ENCODE measurements at places on chromosomes 11 and 22.

DNA sequence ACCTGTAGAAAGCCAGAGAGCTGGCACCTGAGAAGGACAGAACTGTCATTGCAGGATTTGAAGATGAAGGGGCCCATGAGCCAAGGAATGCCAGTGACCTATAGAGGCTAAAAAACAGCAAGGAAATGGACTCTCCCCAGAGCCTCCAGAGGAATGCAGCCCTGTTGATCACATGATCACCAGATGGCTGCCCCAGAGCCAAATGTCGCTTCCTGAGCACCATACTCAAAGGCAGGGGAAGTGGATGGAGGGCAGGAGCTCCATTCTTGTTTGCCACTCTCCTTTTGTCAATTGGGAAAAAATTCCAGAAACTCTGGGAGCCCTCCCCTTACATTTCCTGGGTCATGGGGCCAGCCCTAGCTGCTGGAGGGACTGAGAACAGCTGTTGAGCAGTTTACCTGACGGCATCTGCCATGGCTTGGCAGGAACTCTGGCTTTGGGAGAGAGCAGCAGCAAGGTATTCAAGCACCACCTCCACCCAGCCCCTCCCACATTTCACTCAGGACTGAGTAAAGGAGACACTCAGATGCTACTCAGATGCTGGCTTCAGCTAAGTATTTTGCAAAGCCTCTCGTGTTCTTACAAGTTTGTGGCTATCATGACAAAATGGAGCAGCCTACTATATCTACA is 46.9 kb downstream of the DKK3 start:
- no peaks in the 10 kb centered on the region for H3K4me1 ChIP-seq
- peaks cover 19% of the 10 kb centered on the region for H3K36me3 ChIP-seq
- no peak overlapping the region for H3K27ac ChIP-seq
- no peak overlapping the region for H3K4me3 ChIP-seq

- H3K36me3 ChIP-seq: no peaks in the 10 kb centered on the region
- H3K4me1 ChIP-seq: peaks cover 37% of the 10 kb centered on the region
- H3K27ac ChIP-seq: peak overlapping the region; percentile 95
- H3K27me3 ChIP-seq: no peaks in the 10 kb centered on the region
- H3K4me3 ChIP-seq: no peak overlapping the region
These were observed 14.7 kb downstream of the MIAT start for GRCh38 chr22:26672060-26672471.

- no peaks in the 10 kb centered on the region for H3K36me3 ChIP-seq
- H3K27me3 ChIP-seq: no peaks in the 10 kb centered on the region
- H3K4me1 ChIP-seq: peaks cover 11% of the 10 kb centered on the region
- H3K27ac ChIP-seq: peak within 1 kb of the TSS; percentile 66
- peak; percentile 65 for DNase-seq
These were observed at the start of gene INPP5J for GRCh38 chr22:31122532-31123291. INPP5J (plus strand) TSS chr22:31122966; CDS start chr22:31123015, 49 bp downstream.

GRCh38 chr11:118883004-118883367 is 706 bp upstream of the CXCR5 start:
- no peaks in the 10 kb centered on the region for H3K27me3 ChIP-seq
- H3K4me3 ChIP-seq: no peak overlapping the region
- no peaks in the 10 kb centered on the region for H3K36me3 ChIP-seq

DNA sequence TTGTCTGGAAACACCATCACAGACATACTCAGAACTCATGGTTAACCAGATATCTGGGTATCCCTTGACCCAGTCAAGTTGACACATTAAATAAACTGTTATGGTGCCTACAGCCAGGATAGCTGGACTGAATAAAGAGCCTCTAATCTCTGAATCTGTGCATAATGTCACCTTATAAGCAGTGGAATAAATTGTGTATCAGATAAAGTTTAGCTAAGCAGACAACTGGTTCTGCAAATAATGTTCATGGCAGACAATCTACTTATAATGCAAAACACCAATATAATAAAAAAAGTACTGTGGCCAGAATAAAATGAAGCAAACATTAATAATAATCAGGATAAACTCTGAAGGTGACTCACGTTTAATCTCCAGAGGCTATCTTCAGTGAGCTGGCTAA is 628.5 kb upstream of the FAT3 start:
- no peak overlapping the region for H3K4me3 ChIP-seq
- DNase-seq: no peak
- H3K4me1 ChIP-seq: no peaks in the 10 kb centered on the region
- no peaks in the 10 kb centered on the region for H3K36me3 ChIP-seq

GRCh38 chr11:117565709-117566108 is 231.3 kb downstream of the DSCAML1 start:
- no peaks in the 10 kb centered on the region for H3K4me1 ChIP-seq

DNA sequence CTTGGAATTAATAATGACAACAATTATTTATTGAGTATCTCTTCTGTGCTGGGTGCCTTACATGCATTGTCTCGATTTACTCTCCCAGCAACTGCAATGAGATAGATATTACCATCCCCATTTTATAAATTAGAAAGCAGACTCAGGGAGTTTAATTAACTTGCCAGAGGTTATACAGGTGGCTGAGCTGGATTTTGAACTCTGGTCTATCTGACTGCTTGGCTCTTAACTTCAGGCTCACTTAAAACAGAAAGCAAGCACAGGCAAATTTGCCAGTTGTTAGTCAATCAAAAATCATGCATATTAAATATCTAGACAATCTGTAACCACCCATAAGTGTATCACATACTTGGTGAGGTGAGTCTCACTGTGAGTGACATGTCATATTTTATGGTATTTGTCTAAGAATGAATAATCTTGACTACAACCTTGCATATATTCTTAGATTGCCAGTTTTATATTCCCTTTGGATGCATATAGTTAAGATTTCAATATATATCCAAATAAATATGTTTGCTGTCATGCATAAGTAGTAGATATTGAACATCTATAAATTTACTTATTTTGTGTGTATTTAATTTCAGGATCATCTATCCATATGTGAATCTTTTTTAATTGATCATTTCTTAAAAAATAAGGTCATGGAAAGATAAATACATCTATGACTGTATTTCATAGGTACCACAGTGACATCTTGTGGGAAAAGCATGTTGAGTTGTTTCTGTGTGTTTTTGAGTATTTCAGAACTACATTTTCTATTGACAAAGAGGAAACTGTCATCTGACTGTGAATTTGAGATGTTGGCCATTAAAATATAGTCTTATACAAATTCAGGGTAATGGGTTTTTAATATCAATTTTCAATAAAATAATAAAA is 112.0 kb upstream of the ARHGAP42 start:
- no peaks in the 10 kb centered on the region for H3K36me3 ChIP-seq

DNA sequence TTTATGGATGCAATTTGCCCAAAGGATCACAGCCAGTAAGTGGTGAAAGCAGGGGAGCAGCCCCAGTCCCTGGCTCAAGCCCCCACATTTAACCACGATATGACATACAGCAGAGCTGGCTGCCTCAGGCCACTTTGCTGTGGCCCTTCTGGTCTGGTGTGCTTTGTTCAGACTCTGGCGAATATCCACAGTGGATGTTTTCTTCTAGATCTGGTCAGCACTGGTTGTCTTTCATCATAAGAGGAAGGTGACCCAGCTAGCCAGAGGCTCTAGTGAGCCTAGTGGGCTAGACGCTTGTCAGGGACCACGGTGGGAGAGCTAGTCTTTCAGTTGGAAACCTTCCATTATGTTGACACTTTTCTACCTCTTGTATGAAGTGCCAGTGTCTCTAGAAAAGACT is 42.5 kb downstream of the DGCR2 start:
- peaks cover 10% of the 10 kb centered on the region for H3K36me3 ChIP-seq
- no peaks in the 10 kb centered on the region for H3K4me1 ChIP-seq
- no peaks in the 10 kb centered on the region for H3K27me3 ChIP-seq

DNA sequence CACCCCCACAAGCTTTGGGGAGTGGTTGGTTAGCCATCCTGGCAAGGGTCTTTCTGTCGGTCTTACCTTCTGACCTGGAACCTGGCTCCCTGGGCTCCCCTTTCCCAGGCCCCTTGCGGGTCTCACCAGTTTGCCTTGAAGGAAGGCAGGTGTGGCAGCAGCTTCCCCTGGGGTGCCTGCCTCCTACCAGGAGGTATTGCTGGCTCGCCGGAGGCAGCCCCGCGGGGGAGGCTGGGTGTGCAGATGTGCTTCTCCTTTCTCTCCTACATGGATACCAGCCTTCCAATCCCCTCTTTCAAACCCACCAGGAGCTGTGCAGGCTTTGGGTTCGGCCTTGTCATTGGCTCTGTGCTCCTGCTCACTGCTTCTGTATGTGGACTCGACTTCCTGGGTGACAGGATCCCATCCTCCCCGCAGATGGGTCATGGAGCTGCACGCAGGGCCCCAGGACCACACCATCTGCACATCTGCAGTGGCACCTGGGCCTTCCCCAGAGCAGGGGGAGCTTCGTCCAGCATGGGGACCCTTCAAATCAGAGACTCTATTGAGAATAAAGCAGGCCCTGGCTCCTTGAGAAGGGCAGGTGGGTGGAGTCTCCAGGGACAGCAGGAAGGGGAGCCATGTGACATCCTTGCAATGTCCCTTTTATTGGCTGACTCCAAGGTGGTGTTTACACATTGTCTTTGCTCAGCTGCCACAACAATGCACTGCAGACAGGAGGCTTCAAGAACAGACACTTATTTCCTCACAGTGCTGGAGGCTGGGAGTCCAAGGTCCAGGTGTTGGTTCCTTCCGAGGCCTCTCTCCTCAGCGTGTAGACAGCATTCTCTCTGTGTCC is 592.0 kb downstream of the BRD1 start:
- H3K4me3 ChIP-seq: no peak overlapping the region
- no peaks in the 10 kb centered on the region for H3K36me3 ChIP-seq
- no peaks in the 10 kb centered on the region for H3K27me3 ChIP-seq

Data from upper lobe of left lung (tissue), 6 donors.